Naive B cell (primary cell): ENCODE measurements at places on chromosomes 11 and 22.

GRCh38 chr11:130616573-130616972 is 168.1 kb downstream of the ADAMTS15 start:
- DNase-seq: no peak

- no peak for DNase-seq
Observed at GRCh38 chr11:131334601-131335000, 35.8 kb upstream of the NTM start.

GRCh38 chr11:120424185-120424969 is 87.2 kb upstream of the GRIK4 start:
- DNase-seq: no peak

DNA sequence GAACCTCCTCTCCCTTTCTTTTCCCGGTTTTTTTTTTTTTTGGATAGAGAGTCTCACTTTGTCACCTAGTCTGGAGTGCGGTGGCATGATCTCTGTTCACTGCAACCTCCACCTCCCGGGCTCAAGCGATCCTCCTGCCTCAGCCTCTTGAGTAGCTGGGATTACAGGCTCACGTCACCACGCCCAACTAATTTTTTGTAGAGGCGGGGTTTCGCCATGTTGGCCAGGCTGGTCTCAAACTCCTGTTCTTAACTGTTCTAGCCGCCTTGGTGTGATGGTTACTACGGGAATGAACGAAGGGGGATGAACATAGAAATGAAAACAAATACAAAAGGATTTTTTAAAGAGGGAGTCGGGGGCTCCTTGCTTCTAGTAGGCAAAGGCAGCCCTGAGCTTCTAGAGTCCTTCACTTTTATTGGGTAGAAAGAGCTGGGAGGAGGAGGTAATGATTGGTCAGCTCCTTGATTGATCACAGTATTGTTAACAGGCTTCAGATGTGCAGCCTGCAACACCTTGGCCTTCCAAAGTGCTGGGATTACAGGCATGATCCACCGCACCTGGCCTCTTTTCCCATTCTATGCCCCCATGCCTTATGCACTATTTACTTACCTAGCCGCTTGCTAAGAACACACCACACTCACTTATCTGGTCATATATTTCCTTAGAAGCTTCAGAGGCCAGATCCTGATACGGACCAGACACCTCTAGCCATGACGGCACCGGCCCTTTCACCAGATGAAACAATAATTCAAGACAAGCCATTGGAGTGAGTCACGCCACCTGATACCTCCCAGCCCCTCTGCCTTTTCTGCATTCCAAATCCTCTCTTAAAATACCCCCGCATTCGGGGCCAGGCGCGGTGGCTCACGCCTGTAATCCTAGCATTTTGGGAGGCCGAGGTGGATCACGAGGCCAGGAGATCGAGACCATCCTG is 20.7 kb downstream of the SUSD2 start:
- DNase-seq: no peak

DNA sequence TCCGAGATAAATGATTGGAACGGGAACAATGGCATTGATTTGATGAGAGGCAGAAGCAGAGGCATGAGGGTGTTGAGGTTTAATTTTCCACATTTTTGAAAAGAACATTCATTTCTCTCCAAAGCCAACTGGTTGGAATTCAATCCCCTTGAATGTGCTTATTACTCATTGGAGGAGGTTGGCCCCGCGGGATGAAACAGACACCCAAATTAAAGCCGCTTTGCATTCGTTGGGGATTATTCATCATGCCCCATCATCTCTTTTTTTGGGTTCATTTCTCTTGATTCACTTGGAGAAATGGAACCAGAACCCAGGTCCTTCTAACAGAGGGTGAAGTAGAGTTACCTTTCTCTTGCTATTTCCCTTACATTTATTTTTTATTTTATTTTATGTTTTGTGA is 47.6 kb upstream of the PARVG start:
- no peak for DNase-seq

- DNase-seq: no peak
Observed at GRCh38 chr11:119322921-119323531, 6.1 kb upstream of the MCAM start.

- no peak for DNase-seq
Observed at GRCh38 chr11:47306484-47306844, 36.5 kb downstream of the MADD start.

GRCh38 chr11:78063440-78064181 is at the start of gene THRSP:
Gene THRSP (plus strand): TSS chr11:78063861. CDS start chr11:78063882, 21 bp downstream.
- no peak for DNase-seq

- no peak for DNase-seq
Observed at GRCh38 chr11:73317373-73317772, 9.3 kb downstream of the ARHGEF17 start.

DNA sequence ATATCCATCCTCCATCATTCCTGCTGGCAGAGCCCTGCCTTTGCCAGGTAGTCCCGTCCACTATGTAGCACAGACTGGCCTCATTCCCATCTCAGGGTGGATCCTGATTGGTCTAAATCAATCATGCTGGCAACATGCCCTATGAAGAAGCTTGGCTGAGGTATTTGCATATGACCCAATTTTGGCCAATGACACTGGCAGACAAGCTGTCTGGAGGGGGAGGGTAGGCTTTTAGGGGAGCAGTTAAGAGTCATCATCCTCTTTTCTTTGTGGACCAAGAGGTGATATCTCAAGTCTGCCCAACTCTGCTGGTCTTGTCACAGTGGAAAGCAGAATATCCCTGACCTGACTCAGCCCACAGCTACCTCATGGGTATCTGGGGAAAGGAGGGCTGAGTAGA is 5.1 kb downstream of the CCDC89 start:
- no peak for DNase-seq

- no peak for DNase-seq
Observed at GRCh38 chr11:66550887-66551286, 4.2 kb downstream of the ACTN3 start.

DNA sequence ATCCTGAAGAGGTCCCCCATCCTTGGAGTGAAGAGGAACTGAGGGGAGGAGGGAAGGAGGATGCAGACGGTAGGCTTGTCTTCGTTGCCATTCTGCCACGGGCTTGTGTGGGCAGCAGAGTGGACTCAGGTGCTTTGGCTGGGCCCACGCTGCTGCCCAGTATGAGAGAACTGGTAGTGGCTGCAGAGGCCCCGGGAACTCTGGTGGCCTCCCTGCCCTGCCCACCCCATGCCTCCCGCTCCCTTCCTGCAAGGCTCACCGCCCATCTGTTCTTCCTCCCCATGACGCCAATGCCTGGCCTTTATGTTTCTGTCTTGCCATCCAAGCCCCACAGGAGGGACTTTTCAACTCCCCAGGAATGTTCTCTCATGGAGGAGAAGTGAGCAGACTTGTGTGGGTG is 157.4 kb downstream of the DSCAML1 start:
- DNase-seq: no peak
